ENCODE measurements at places on chromosomes 12 and 14.

DNA sequence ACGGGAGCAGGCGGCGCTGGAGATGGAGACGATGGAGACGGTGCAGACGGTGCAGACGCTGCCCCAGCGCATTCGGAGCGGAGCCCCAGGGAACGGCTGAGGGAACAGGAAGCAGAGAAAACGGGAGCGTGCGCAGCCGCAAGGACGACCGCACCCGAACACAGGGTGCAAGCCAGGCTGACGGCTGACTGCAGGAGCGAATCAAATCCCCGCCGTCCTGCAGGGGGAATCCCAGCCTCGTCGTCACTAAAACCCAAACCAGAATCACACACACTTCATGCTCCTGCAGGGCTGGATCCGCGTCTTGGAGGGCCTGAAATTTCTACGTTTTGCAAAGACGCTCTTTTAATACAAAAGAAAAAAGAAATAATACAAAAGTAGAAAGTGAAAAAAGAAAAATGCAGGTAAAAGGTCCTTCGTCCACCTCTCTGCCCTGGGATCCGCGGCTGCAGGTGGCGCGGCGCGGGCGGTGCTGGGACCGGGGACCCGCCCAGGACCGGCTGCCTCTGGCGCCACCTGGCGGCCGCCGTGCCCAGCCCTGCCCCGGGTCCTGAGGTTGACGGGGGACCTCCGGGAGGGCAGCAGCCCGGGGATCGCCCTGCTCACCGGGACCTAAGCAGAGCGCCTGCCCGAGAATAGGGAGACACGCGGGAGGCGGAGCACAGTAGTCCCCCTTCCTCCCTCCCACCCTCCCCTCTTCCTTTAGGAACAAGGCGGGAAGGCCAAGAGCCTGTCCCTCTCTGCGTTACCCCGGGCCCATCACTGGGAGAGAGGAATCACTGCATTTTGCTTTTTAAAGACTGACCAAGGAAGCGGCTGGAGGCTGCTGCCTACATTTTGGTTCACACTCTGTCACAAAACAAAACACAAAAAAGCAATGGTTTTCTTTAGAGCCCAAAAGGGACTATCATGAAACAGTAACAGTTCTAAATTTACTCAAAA, 20.1 kb downstream of the STX2 start:
- DNase-seq: no peak

- no peak for DNase-seq
Observed at GRCh38 chr14:23387916-23388882, 11.4 kb downstream of the CMTM5 start.

DNA sequence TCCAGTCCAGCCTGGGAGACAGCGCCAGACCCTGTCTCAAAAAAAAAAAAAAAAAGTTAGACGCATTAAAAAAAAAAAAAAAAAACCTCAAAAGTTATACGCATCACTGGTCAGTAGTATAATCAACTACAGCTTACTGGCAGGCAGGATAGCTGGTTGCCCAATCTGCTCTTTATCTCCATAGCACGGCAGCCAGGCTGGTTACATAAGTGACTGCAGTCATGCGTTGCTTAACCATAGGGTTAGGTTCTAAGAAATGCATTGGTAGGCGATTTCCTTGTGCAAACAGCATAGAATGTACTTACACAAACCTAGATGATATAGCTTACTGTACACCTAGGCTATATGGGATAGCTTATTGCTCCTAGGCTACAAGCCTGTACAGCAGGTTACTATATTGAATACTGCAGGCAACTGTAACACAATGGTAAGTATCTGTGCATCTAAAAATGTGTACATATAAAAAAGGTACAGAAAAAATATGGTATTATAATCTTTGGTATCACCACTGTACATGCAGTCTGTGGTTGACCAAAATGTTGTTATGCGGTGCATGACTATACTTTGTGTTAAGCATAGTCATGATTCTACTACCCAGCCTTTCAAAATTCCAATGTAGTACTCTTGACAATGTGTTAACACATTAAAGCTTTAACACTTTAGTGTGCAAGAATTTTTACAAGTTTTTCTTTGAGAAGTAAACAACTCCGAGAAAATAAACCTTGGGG, 8.1 kb downstream of the L2HGDH start:
- no peak for DNase-seq

DNA sequence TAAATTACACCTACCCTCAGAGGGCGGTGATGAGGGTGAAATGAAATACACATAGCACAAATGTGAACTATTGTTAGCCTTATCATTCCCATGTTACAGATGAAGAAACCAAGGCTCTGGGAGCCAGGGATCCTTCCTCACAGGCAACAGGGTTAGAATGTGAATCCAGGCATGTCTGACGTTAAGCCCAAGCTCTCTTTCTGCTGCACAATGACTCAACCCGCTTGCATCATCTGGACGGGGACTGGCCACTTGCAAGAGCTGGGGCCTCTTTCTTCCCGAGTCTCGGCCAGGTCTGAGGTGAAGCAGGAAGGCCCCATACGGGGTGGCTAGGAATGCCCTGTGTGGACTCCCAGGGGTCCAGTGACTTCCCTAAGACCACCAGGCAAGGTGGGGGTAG, 105.2 kb downstream of the RBM19 start:
- DNase-seq: no peak

- DNase-seq: no peak
Observed at GRCh38 chr12:115375186-115375991, 691.4 kb upstream of the TBX3 start.

DNA sequence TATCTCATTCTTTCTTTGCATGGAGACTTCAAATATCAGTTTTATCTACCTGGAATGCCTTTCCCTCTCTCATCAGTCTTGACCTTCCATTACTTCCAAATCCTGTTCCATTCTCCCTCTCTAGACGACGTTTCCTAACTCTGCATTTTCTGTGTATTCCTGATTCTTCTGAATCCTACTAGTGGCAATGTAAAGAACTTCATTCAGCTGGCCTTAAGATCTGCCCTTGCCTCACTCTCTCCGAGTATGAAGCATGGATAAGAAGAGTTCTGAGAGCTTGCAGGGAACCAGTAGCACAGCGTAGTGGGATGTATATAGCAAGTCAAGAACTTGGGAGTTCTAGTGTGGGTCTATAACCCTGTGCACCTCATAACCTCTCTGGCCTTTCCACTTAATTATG, 68.5 kb upstream of the HOXC13 start:
- no peak for DNase-seq

GRCh38 chr12:19572920-19573558, 133.7 kb downstream of the AEBP2 start:
- DNase-seq: peak; percentile 74

DNA sequence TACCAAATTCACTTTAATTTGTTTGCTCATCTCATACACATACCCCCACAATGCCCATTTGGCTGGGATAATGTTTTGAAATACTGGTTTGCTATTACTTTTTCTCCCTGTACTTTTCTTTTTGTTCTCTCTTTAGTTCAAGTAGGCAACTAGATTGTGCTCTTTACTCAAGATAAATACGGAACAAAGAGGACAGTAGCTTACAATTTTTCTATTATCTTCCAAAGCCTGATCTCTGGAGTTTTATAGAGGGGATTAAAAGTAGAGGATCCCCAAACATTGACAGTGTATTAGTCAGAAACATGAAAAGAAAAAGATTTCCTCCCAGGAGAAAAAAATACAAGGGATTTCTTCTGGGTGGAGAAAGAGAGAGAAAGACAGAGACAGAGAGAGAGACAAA, 102.1 kb upstream of the FSCB start:
- no peak for DNase-seq

DNA sequence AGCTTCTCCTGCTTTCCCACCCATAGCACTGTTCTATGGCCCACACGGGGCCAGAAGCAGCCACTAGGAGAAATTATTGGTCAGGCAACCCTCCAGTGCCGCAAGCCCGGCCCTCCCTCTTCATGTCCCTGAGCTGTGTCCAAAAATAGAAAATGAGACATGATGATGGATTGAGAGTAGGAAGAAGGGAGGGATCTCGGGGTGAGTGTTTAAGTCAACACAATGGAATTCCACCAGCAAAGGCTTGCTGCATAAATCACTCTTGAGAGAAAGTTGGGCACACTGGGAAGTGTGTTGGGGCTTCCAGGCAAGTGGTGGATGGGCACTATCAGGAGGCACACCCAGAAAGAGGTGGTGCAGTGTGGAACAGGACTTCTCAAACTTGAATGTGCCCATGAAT, 94.2 kb downstream of the LLPH start:
- peak; percentile 29 for DNase-seq

- DNase-seq: no peak
Observed at GRCh38 chr14:69044965-69045555, 66.0 kb upstream of the ACTN1 start.

DNA sequence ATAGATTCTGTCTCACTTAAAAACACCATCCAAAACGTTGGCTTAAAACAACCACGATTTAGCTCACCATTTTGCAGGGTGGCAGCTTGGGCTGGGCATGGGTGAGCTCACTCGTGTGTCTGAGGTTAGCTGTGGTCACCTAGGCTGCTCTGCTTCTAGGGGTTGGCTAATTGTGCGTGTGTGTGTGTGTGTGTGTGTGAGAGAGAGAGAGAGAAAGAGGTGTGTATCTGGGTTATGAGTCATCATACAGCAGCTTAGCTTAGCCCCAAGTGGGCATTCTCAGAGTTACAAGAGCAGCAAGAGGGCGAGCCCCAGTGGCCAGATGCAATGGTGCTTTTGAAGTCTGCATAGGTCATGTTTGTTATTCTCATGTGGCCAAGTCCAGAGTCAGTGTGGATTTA, 6.0 kb downstream of the FBXW8 start:
- DNase-seq: no peak

DNA sequence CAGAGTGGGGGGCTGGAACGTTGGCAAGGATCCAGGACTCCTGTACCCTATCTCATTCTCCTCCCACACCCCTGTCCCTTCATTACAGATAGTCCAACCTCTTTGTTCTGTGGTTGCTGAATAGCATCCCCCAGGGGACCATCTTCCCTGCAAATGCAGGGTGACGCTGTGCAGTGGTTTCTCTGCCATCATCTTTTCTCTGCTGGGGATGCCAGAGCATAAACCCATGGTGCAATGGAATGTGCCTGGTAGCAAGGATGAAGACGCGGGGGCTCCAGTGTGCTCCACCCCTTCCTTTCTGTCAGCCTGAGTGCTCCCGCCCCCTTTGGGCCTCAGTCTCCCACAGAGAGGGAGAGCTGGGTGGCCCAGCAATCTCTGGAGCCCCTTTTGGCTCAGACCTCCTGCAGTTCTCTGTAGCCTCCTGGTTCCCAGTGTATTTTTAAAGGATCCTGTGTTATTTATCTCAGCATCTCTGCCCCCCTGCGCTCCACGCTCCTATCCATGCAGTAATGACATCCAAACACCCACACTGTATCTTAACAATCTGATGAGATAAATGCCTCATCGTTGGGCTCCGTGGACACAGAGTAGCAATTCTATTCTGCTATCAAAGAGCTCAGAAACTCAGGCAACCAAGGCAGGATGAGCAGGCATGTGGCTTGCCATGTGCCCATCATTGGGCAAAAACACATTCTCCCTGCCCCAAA, 212.8 kb downstream of the CACNA1C start:
- DNase-seq: no peak

All from glomerular endothelial cell (primary cell).